Stimulated activated CD4-positive, alpha-beta T cell treated with anti-CD3 and anti-CD28 coated beads, Interleukin-4, amount 100 ng/mL, for 48 hours (primary cell): ENCODE measurements at places on chromosomes 3 and 15.
A peak's percentile ranks its signal among the peaks of the same experiment; 100 is the strongest.

DNA sequence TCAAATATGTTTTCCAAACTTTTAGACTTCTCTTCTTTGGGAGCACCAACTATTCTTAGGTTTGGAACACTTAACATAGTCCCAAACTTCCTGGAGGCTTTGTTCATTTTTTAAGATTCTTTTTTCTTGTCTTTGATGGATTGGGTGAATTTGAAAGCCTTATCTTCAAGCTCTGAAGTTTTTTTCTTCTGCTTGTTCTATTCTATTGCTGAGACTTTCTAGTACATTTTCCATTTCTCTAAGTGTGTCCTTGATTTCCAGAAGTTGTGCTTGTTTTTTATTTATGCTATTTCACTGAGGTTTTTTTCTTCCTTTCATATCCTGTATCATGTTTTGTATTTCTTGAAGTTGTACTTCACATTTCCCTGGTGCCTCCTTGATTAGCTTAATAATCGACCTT is 97.5 kb downstream of the PLSCR2 start:
- no peak for DNase-seq

DNA sequence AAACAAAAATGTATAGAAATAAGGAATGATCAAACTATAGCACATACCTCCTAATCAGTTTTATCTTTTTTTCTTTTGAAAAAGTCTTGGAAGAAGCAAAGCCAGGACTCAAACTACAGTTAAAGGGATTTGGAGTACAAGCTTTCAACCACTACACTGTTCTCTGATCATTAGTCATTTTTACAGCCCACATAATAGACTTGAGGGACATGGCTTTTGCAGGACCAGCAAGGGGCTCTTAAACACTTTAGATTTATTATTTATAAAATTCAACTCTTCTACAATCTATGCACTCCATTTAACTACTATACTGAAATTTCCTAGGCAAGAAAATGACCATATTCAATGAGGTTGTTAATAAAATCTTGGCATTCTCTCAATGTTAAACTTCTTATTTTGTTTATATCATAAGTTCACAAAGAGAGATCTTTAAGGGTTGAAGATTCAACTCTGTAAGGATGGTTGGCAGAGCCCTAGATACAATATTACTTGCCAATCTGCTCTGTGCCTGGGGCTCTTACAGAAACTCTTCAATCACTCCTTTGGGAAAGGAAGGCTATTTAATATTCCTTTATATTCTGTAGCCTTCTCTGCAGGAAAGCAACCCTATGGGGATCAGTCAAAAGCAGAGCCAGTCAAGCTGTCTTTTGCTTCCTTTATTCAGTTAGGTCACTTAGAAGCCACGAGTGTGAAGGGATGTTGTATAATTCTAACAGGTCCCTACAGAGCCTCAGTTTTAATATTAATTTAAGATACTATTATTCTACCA is 557.7 kb upstream of the SGO1 start:
- DNase-seq: no peak

GRCh38 chr3:88542916-88543315 is 393.2 kb downstream of the C3orf38 start:
- DNase-seq: no peak

DNA sequence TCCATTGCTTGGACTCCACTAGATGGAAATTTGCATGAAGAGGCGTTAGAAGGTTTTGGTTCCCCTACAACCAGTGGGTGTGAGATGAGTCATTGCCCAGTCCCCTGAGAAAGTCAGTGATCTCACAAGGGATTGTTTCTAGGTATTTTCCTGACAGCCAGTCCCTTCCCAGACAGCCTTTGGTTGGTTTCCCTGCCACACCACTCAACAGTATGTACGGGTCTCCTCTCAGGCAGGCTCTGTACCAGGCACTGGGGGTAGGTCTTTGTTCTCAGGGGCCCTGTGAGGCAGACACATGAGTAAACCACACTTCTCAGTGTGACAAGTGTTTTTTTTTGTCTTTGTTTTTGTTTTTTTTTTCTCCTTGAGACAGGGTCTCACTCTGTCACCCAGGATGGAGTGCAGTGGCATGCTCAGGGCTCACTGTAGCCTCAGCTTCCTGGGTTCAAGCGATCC is 4.0 kb downstream of the LAMP3 start:
- DNase-seq: peak; percentile 52

- DNase-seq: no peak
Measured at GRCh38 chr15:96325541-96326327, 4.8 kb upstream of the NR2F2 start.

DNA sequence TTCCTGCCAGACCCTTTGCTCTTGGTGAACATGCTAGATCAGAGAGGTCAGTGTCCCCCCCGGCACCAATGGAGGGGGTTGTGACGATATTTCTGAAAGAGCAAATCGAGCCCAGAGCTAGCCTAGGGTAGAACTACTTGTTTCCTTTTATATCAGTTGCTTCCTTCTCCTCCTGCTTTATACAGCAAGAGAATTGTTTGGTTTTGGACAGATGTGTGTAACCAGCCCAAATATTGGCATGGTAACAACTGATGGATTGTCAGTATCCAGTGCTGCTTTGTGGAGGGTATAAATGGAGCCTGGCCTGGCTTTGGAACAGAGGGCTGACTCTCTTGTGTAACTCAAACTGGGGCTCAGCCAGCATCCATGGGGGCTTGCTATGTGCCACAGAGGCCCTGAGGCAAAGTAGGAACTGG is 27.2 kb downstream of the SNX1 start:
- DNase-seq: no peak

DNA sequence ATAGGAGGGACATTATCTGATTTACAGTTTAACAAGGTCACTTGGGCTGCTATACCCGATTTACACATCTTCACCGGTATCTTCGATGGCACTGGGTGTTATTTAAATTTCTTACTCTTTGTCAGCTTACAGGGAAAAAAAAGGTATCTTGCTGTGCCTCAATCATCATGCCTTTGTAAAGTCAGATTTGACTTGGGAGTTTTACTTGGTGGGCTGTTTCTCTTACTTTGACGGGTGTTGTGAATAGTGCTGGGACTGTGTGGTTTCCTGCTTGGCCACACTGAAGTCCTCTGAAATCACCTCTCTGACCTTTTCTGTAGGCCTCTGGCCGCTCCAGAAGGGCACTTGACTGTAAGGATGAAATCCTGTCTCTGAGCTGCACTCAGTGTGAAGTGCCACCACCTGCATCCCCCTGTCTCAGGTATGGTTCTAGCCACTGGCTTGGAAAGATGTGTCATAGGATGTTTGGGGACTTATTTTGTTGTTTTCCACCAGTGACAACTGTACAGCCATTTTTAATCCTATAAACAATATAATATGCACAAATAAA is 3.1 kb upstream of the SLC24A1 start:
- no peak for DNase-seq

GRCh38 chr3:100400419-100400779 is 490 bp downstream of the TOMM70 start:
- DNase-seq: peak; percentile 10

- no peak for DNase-seq
Measured at GRCh38 chr3:51242939-51243338, 142.2 kb upstream of the MANF start.

DNA sequence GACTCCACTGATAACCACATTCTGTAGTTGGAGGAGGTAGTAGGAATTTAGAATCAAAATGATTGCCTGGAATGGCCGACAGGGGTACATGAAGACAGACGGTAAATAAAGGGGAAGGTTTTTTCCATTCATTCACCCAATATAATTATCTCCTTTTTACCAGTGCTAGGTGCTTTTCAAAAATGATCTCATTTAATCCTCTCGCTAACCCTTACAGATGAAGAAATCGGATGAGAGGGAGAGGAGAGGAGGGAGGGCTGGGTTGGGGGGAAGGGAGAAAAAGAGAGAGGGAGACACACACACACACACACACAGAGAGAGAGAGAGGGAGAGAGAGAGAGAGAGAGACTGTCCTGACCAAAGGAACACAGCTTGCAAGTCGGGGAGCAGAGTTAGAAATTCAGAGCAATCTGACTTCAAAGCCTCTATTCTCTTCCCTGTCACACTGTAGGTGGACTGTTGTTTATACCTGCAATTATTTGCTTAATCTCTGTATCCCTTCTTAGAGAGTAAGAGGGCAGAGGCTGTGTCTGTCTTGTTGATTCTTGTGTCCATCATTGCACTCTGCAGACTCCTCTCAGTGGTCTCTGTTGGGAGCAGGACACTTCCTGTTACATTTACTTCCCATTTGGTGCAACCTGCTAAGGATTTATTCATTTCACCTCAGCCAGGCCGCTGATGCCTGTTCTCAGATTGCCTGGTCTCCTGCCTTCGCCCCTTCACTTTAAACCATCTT is 18.7 kb upstream of the PAQR9 start:
- no peak for DNase-seq

DNA sequence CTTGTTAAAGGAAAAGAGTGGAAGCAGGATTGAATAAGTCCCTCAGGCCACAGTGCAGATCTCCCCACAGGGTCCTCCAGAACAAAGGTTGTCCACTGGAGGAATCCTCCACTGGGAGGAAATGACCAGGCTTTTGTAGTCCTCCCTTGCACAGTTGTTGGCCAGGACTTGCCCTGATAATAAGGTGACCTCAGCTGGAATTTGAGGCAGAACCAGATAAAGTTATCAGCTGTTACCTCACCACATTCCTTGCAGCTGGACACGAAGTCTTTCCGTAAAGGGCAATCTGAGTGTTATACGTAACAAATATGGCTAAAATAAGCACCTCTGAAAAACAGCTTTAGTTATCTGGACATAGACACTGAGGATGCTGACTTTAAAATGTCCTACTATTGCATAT is 83.5 kb upstream of the NAALADL2 start:
- no peak for DNase-seq

GRCh38 chr15:52406601-52407000 is 111.0 kb upstream of the MYO5C start:
- DNase-seq: no peak

- DNase-seq: peak; percentile 1
Measured at GRCh38 chr3:179811321-179812095, 158.7 kb downstream of the USP13 start.

DNA sequence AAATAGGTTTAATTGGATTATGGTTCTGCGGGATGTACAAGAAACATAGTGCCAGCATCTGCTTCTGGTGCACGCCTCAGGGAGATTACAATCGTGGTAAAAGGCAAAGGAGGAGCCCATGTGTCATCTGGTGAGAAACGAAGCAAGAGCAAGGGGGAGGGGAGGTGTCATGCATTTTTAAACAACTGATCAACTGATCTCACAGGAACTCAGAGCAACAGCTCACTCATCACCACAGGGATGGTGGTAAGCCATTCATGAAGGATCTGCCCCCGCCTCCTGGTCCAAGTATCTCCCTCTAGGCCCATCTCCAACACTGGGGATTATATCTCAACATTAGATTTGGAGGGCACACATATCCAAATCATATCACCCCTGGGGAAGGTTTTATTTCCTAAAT is 42.1 kb upstream of the FGF7 start:
- DNase-seq: no peak

DNA sequence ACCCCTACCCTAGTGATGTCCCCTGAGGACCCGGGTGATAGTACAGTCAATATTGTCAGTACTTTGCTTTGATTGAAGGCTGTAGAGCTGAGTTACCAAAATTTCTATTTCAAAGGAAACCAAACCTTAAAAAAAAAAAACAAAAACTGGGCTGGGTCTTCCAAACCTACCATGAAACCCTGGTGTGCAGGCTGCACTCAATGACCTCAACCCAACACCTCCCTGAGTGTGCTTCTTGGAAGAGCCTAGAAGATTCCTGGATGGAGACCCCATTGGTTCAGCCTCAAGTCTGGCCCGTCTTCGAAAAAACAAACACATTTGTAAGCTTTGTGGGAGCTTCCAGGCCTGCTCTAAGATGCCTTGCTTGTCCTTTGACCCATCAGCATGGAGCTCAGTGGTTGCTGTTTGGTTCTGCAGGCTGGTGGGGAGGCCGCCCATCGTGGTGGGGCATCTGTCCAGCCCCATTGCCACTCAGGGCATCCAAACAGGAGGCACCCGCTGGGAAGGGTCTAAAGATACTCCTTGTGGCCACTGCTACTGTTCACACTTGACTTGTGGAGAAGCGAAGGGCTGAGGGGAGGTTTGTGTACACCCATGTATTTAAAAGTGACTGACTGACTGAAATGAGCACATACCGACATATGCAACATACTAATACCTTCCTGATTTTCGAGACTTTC is 32.2 kb downstream of the CRTAP start:
- DNase-seq: no peak

DNA sequence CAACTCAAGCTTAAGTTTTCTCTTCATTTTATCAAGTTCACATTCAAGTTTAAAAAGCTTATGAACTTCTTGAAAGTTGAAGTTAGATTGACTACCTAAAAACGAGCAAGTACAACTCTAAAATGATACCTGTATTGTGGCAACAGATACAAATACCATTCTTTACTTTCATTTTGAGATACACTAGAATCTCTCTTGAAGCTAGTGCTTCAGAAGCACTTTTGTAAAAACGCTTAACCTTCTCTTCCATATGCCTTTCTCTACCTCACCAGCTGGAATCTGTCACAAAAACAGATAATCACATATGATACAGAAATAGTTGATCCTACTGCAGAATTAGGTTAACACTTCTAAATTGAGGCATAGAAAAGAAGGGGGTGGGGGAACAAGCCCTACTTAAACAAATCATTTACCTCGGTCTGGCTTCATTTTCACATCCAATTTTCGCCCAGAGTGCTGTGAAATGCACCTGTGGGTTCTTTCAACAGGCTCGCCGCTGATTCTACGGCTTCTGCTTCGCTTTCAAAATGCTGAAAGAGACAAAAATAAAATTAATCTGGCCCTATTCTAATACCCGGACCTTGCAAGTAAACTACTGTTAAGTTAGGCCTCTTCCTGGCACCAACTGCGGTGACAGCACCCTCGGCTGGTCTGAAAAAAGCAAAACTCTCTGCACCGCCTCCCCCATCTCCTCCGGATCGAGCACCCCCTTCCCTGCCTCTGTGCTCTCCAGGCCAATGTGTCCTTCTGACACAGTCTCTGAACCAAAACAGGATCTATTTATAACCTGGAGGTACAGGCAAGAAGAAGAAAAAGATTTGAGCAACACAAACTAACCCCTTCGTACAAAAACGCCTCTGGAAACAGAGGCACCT is 1.4 kb downstream of the ATOSA start:
- peak; percentile 37 for DNase-seq

DNA sequence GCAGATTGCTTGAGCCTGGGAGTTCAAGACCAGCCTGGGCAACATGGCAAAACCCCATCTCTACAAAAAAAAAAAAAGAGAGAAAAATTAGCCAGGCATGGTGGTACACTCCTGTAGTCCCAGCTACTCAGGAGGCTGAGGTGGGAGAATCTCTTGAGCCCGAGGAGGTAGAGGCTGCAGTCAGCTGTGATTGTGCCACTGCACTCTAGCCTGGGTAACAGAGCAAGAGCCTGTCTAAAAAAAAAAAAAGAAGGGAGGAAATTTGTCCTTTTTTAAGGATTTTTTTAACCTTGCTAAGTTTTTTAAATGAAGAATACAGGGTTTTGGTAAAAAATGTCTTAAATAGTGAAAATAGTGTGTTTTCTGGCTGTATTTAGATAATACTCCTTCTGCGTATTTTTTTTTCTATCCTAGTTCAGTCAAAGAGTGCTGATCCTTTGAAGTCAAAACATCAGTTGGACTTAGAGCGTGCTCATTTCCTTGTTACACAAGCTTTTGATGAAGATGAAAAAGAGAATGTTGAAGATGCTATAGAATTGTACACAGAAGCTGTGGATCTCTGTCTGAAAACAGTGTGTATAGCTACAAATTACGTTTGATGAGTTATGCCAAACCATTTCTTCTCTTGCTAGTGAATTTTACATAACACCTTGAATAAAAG is 11.1 kb downstream of the CAPN7 start:
- no peak for DNase-seq
